Small intestine (tissue), 16 donors: ENCODE measurements at places on chromosomes 3 and 15.

GRCh38 chr3:190591080-190591479 lies 77.2 kb downstream of the IL1RAP start:
- DNase-seq: no peak

DNA sequence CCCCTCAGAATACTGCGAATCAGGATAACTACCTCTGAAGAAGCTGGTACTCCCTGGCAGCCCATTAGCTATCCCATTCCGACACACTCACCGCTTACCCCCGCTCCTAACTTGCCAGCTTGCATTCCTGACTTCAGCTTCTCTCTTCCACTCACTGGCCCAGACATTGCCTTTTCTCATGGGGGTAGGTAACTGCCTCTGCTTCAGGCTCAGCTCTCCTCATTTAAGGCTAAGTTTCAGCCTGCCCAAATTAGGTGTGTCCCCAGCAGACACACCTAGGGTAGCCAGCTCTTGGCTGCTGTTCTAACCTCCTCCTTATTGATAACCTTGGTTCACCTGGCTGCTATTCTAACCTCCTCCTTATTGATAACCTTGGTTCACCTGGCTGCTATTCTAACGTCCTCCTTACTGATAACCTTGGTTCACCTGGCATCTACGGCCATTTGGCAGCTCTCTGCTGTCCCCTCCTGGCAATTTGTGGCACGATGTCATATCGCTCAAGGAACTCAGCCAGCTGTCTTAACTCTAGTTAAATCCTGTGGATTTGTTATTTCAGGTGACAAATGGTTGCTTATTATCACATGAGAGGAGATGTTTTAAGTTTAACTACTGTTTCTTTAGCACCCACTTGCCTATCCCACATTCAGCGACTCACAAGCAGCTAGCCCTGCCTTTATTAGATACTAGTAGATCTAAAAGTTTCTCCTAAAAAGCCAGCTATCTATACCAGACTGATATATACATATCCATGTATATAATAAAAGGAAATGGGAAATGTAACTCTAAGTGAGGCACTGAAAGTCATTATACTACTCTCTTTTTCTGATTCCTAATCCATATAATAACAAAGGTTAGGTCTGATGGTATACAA lies 106.5 kb upstream of the ACP3 start:
- DNase-seq: peak; percentile 55

- peak; percentile 12 for DNase-seq
Measured at GRCh38 chr3:98027085-98027446, 8.0 kb downstream of the GABRR3 start.

- DNase-seq: no peak
Measured at GRCh38 chr3:120928991-120929390, 21.0 kb downstream of the STXBP5L start.

DNA sequence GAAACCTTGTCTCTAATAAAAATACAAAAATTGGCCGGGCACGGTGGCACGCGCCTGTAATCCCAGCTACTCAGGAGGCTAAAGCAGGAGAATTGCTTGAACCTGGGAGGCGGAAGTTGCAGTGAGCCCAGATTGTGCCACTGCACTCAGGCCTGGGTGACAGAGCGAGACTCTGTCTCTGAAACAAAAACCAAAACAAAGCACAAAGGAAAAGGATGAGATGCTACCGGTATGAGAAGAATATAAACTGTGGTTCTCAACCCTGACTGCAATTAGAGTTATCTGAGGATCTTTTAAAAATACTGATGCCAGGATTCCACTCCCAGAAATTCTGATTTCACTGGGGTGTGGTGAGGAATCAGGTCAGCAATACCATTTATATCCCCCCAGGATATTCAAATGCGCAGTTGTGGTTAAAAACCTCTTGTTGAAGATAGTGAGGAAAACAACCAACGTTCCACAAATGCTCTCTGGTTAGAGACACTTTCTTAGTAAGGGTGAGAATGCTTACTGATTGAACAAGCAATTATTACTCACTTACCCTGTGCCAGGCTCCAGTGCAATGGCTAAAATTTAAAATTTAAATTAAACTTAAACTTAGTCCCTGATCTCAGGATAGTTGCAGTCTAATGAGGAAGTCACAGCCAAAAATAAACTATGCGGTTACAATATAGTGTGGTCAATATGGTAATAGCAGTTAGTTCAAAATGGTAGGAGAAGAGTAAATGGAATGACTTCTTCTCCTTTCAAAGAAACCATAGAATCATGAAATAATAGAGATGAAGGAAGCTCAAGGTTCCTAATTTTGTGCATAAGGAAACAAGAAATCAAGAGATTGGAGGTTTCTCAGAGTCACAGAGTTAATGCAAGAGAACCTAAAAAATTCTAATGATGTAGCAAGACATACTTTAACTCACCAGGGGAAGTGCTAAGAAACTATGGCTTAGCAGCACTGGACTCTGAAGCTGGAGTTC lies 109.5 kb downstream of the SSR3 start:
- DNase-seq: no peak
